COLO829 (cell line): ENCODE measurements at places on chromosomes 3 and 15.
A peak's percentile ranks its signal among the peaks of the same experiment; 100 is the strongest.

GRCh38 chr15:65327651-65328393 lies 23.3 kb downstream of the RNU5B-1 start:
- DNase-seq: no peak

GRCh38 chr3:65479990-65480389 lies 558.7 kb downstream of the MAGI1 start:
- no peak for DNase-seq

GRCh38 chr15:51924156-51925068 lies 47.2 kb downstream of the LEO1 start:
- DNase-seq: no peak

DNA sequence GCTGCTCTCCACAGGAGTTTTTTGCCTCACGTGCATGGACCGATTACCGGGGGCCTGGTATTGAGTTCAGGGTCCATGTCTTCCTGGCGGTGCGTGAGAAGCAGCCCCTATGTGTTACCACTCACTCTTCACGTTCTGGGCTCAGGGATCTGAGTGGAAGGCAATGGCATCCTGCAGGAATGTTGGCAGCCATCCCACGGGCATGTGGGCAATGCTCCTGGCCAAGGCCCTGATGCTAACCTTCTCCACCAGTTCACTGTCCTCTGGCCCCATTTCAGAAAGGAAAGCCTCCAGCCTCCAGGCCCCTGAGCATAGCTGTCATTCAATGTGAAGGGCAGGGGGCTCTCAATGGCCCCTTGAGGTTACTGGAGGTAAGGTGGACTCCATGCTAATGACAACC lies 43.0 kb upstream of the KY start:
- DNase-seq: no peak

GRCh38 chr3:143071776-143072175 lies 47.8 kb upstream of the CHST2 start:
- DNase-seq: no peak

GRCh38 chr3:184525337-184526087 lies 36.1 kb upstream of the EPHB3 start:
- no peak for DNase-seq

GRCh38 chr3:187146389-187146788 lies 7.1 kb upstream of the RPL39L start:
- no peak for DNase-seq

GRCh38 chr3:47096959-47097358 lies 67.0 kb downstream of the SETD2 start:
- DNase-seq: no peak

GRCh38 chr3:5565026-5565425 lies 377.5 kb downstream of the EDEM1 start:
- no peak for DNase-seq

- DNase-seq: no peak
Observed at GRCh38 chr3:142022381-142022780, 127.0 kb downstream of the TFDP2 start.

- DNase-seq: no peak
Observed at GRCh38 chr15:97597801-97598200, 362.7 kb upstream of the ARRDC4 start.

DNA sequence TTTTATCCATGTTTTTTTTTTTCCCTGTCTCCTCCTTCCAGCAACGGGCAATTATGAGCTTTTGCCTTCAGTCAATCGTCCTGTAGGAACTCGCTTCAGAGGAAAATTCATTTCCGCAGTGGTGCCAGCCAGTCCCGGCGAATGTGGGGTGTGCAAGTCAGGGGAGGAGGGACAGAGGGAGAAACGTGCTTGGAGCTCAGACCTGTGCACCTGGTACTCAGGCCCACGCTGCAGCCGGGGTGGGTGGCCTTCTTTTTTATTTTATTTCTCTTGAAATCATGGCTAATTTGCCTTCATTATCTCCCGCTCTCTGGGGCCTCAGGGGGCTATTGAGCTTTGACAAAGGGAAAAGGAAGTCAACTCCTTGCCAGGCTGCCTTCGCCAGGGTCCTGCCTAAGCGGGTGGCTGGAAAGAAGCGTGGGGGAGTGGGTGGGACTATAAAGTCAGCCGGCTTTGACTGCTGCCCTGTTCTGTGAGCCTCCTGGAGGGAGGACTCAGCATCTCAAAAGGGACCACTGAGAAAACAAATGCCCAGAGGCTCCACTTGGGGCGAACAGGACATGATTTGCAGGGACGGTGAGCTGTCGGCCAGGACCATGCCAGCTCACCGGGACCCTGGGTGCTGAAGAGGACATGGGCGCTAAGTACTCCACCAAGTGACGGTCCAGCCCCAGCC lies 5.5 kb downstream of the GRIP2 start:
- DNase-seq: no peak

DNA sequence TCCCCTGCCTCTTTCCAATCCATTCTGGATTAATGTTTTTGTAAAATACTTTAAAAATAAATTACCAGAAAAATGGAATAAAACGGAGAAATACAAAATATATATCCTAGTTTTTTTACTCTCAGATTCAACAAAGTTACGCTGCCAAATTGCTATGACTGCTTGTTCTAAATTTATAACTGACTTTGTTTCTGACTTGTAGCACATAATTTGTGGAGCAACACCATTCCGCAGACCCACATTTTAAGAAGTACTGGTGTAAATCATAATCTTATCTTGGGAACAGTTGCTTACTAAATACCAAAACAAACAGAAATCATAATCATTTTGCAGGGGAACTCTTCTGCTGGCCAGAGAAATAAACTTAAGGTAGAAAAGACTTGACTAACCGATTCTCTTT lies 339.4 kb upstream of the CBLB start:
- DNase-seq: no peak

DNA sequence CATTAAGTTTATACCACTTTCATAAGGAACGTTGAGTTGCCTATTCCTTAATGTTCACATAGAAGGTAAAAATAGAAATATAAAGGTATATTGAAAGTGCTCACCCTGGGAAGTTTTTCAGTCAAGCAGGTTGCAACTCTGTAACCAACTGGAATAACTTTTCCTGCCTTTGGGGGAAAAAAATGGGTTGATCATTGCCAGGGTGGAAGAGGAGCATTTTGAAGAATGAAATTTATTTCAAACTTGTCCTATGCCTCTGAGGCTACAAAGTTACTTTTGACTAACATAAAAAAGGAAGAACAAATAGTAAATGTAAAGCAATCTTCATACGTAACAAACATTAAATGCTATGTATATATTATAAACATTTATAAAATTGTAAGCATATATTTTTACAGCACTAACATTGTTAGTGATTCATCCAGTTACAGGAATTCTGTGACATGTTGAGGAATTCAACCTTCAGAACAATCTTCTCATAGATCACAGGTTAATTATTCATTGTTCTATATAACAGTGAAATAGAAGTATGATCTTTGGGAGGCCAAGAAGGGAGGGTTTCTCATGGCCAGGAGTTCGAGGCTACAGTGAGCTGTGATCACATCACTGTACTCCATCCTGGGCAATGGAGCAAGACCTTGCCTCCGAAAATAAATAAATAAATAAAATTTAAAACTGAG lies 13.5 kb downstream of the EFHB start:
- DNase-seq: no peak

GRCh38 chr3:10983219-10983916 lies 9.2 kb upstream of the SLC6A1 start:
- peak; percentile 35 for DNase-seq
